ENCODE measurements at places on chromosomes 16 and 17. TPM values are rescaled to one million over a fixed set of nuclear protein-coding genes. Genes with fewer than 3 reads are reported as not detected.
A peak's percentile ranks its signal among the peaks of the same experiment; 100 is the strongest.

Gene LRRC46
- total RNA-seq: not detected

Gene CD79B
- total RNA-seq: 4.5 TPM

Gene CHRNE
- 0.32 TPM for total RNA-seq

Gene E4F1
- total RNA-seq: 28.8 TPM

Gene PSME3IP1
- 66.5 TPM for total RNA-seq

Gene ASPHD1
- total RNA-seq: 0.34 TPM

GRCh38 chr16:3088450-3088849, 10.6 kb downstream of the ZSCAN10 start:
- H3K36me3 ChIP-seq: no peaks in the 10 kb centered on the region
- no peaks in the 10 kb centered on the region for H3K27me3 ChIP-seq
- DNase-seq: no peak
- no peak overlapping the region for H3K27ac ChIP-seq

DNA sequence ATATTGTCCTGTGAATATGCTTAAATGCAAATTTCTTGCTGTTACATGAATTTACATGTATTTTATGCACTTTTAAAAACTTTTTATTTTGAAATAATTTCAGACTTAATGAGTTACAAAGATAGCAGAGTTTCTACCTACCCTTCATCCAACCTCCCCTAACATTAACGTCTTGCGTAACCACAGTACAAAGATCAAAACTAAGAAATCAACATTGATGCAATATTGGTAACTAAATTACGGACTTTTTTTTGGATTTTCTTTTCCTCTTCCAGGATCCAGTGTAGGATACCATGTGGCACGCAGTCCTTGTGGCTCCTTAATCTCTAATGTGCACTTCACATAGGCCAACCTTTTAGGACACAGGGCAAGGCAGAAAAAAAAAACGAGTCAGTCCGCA, 124.9 kb downstream of the ABCC12 start:
- no peak overlapping the region for H3K27ac ChIP-seq
- H3K4me1 ChIP-seq: no peaks in the 10 kb centered on the region
- no peak for DNase-seq
- no peak overlapping the region for H3K4me3 ChIP-seq

DNA sequence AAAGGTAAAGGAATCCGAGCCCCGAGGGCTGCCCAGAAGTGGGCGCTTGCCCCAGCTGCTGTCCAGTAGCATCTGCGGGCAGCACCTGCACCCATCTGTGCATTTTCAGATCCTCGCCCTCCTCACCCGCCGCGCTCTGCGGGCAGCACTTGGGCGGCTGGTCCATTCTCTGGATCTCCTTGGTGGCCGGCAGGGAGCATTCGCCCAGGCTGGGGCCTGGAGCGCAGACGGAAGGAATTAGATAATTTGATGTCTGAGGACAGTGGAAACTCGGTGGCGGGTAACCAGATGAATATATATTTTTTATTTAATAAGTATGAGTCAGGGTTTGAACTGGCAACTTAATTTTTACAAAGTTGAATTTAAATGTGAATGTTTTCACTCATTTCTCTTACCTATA, 88.5 kb downstream of the NPIPB11 start:
- H3K4me1 ChIP-seq: no peaks in the 10 kb centered on the region
- H3K36me3 ChIP-seq: no peaks in the 10 kb centered on the region
- no peaks in the 10 kb centered on the region for H3K27me3 ChIP-seq
- no peak for DNase-seq
- H3K4me3 ChIP-seq: no peak overlapping the region

GRCh38 chr17:61280338-61280737, 119.3 kb upstream of the TBX2 start:
- DNase-seq: no peak
- no peaks in the 10 kb centered on the region for H3K36me3 ChIP-seq
- H3K4me3 ChIP-seq: no peak overlapping the region
- H3K4me1 ChIP-seq: no peaks in the 10 kb centered on the region

- no peaks in the 10 kb centered on the region for H3K36me3 ChIP-seq
- no peaks in the 10 kb centered on the region for H3K4me1 ChIP-seq
- no peak overlapping the region for H3K4me3 ChIP-seq
Observed at GRCh38 chr16:50881331-50881830, 139.5 kb downstream of the CYLD start.

- H3K4me1 ChIP-seq: no peaks in the 10 kb centered on the region
- DNase-seq: no peak
- no peak overlapping the region for H3K27ac ChIP-seq
- H3K27me3 ChIP-seq: no peaks in the 10 kb centered on the region
- no peaks in the 10 kb centered on the region for H3K36me3 ChIP-seq
Observed at GRCh38 chr17:9498490-9498889, 77.1 kb downstream of the STX8 start.

GRCh38 chr16:31106509-31107464, 1.4 kb upstream of the BCKDK start:
- H3K4me3 ChIP-seq: no peak overlapping the region
- peaks cover 22% of the 10 kb centered on the region for H3K4me1 ChIP-seq
- H3K36me3 ChIP-seq: no peaks in the 10 kb centered on the region
- no peak overlapping the region for H3K27ac ChIP-seq

DNA sequence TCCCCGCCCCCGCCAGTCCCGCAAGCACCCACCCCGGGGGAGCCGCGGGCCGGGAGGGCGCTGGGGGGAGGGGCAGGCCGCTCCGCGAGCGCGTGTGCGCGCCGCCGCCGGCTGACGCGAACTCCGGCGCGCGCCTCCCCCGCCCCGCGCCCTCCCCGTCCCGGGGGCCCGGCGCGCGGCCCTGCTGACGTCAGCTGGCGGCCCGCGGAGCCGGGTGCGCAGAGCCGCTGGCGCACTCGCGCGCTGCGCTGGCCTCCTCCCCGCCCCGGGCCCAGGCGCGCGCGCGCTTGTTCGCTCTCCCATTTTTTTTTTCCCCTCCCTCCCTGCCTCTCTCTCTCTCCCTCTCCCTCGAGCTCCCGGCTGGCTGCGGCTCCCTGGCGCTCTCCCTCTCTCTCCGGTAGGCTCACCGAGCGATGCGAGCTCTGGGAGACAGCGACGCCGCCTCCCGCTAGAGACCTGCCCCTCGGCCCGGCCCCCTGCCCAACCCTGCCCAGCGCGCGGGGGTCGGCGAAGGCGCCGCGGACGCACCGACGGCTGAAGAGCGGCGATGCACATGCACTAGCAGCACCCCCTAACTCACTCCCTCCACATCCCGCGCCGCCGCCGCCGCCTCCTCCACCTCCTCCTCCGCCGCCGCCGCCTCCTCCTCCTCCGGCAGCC, at the start of gene GNAO1:
Gene GNAO1 (plus strand): TSS at position 334 of the 660 bp plus-strand sequence. CDS start 747 bp downstream, outside the sequence.
- DNase-seq: peak; percentile 72
- H3K36me3 ChIP-seq: no peaks in the 10 kb centered on the region
- peaks cover 27% of the 10 kb centered on the region for H3K27me3 ChIP-seq
- H3K27ac ChIP-seq: peak within 1 kb of the TSS; percentile 18

DNA sequence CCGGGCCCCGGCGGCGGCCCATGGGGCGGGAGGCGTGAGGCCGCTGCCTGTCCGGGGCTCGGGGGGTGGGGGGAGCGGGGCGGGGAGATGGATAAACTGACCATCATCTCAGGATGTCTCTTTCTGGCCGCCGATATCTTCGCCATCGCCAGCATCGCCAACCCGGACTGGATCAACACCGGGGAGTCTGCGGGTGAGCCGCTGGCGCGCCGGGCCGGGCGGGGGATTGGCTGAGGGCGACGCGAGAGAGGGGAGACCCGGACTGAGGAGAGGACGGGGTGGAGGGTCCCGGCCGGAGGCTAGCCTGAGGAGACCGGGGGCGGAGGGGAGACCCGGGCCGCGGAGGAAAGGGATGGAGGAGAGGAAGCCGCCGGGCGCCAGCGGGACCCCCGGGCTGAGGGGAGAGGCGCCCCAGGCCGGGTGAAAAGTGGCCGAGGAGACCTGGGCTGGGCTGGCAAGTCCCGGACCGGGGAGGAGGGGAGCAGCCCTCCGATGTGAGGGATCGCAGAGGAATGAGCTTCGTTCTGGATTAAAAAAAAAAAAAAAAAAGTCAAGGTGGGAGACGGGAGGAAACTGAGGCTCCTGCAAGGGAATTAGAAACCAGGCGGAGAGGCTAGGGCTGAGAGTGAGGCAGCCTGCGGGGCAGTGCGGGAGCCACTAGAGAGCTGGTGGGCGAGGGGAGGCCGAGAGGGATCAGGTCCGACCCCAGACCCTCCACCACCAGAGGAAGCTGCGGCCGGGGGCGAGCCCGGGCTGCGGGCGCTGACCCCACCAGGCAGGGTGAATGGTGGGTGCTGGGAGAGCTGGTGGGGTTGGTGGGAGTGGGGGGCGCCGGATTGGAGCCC, 526 bp downstream of the MOSMO start:
- peak; percentile 28 for DNase-seq
- peaks cover 16% of the 10 kb centered on the region for H3K4me1 ChIP-seq
- H3K27ac ChIP-seq: no peak overlapping the region
- no peaks in the 10 kb centered on the region for H3K27me3 ChIP-seq
- no peaks in the 10 kb centered on the region for H3K36me3 ChIP-seq
- H3K4me3 ChIP-seq: peak overlapping the region; percentile 73

- no peak for DNase-seq
- no peak overlapping the region for H3K4me3 ChIP-seq
- H3K4me1 ChIP-seq: no peaks in the 10 kb centered on the region
- H3K36me3 ChIP-seq: no peaks in the 10 kb centered on the region
Observed at GRCh38 chr17:37672548-37673078, 29.4 kb upstream of the DDX52 start.

- no peaks in the 10 kb centered on the region for H3K27me3 ChIP-seq
- no peaks in the 10 kb centered on the region for H3K4me1 ChIP-seq
- no peak for DNase-seq
- H3K36me3 ChIP-seq: no peaks in the 10 kb centered on the region
- no peak overlapping the region for H3K4me3 ChIP-seq
Observed at GRCh38 chr17:63491977-63492618, 15.2 kb downstream of the ACE start.

GRCh38 chr16:50474138-50474537, 74.1 kb upstream of the NKD1 start:
- H3K4me1 ChIP-seq: no peaks in the 10 kb centered on the region
- H3K27me3 ChIP-seq: peaks cover 18% of the 10 kb centered on the region
- H3K27ac ChIP-seq: no peak overlapping the region
- no peaks in the 10 kb centered on the region for H3K36me3 ChIP-seq
- DNase-seq: peak; percentile 51

GRCh38 chr17:77528516-77529327, 388.0 kb downstream of the SEC14L1 start:
- peaks cover 21% of the 10 kb centered on the region for H3K27me3 ChIP-seq
- H3K36me3 ChIP-seq: no peaks in the 10 kb centered on the region
- no peak overlapping the region for H3K4me3 ChIP-seq
- no peak overlapping the region for H3K27ac ChIP-seq
- DNase-seq: no peak
- no peaks in the 10 kb centered on the region for H3K4me1 ChIP-seq

DNA sequence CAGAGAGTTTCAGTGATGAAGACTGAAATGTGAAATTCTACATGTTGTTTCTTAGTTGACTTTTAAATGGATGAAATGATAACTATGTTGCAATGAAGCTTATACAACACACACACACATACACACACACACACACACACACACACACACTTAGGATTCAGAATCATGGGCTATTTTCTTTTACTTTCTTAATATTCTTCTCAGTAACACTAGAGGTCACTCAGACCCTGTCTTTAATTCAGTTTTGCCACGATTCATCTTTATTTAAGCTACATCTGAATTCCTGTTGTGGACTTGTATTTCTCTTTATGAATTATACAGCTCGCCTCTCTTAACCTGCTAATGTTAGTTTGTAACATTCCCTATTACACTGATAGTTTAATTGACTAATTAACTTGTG, 109.6 kb upstream of the GOT2 start:
- DNase-seq: no peak
- no peaks in the 10 kb centered on the region for H3K27me3 ChIP-seq
- no peaks in the 10 kb centered on the region for H3K4me1 ChIP-seq
- H3K36me3 ChIP-seq: no peaks in the 10 kb centered on the region
- no peak overlapping the region for H3K27ac ChIP-seq
- no peak overlapping the region for H3K4me3 ChIP-seq

GRCh38 chr17:56292010-56292409, 138.7 kb downstream of the ANKFN1 start:
- no peaks in the 10 kb centered on the region for H3K36me3 ChIP-seq
- no peak overlapping the region for H3K4me3 ChIP-seq
- DNase-seq: no peak
- no peaks in the 10 kb centered on the region for H3K4me1 ChIP-seq
- H3K27ac ChIP-seq: no peak overlapping the region

GRCh38 chr17:47757386-47757785, 24.4 kb downstream of the TBX21 start:
- no peaks in the 10 kb centered on the region for H3K27me3 ChIP-seq
- no peaks in the 10 kb centered on the region for H3K36me3 ChIP-seq
- H3K4me1 ChIP-seq: no peaks in the 10 kb centered on the region
- no peak overlapping the region for H3K27ac ChIP-seq

- no peak overlapping the region for H3K4me3 ChIP-seq
- no peak overlapping the region for H3K27ac ChIP-seq
- H3K27me3 ChIP-seq: no peaks in the 10 kb centered on the region
- DNase-seq: no peak
- peaks cover 26% of the 10 kb centered on the region for H3K4me1 ChIP-seq
- H3K36me3 ChIP-seq: no peaks in the 10 kb centered on the region
Observed at GRCh38 chr16:28524681-28525171, 14.0 kb downstream of the NUPR1 start.

GRCh38 chr16:55120408-55120807, 189.7 kb downstream of the IRX5 start:
- H3K4me1 ChIP-seq: no peaks in the 10 kb centered on the region
- H3K4me3 ChIP-seq: no peak overlapping the region
- H3K27ac ChIP-seq: no peak overlapping the region
- no peaks in the 10 kb centered on the region for H3K36me3 ChIP-seq
- no peaks in the 10 kb centered on the region for H3K27me3 ChIP-seq

DNA sequence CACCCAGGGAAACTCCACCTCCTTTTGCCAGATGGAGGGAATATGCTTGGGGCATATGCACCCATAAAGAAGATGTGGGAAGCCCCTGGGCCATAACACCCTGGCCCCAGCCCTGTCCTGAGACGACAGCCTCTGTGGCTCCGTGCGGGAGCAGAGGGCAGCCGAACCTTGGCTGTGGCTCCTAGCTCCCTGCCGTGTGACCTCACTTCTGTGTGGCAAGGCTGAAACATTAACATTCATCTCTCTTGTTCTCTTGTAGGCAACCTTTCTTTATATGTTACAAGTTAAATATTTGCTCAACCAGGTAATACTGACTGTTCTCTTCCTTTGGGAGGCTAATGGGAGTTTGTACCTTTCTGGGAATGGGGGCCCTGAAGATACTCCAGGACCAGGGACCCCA, 17.5 kb downstream of the SLC47A1 start:
- no peaks in the 10 kb centered on the region for H3K27me3 ChIP-seq
- H3K4me1 ChIP-seq: peaks cover 30% of the 10 kb centered on the region
- no peaks in the 10 kb centered on the region for H3K36me3 ChIP-seq
- no peak for DNase-seq
- H3K4me3 ChIP-seq: no peak overlapping the region

All from adrenal gland (tissue), 19 donors.